T-helper 17 cell (primary cell): ENCODE measurements at places on chromosomes 3 and 15.

DNA sequence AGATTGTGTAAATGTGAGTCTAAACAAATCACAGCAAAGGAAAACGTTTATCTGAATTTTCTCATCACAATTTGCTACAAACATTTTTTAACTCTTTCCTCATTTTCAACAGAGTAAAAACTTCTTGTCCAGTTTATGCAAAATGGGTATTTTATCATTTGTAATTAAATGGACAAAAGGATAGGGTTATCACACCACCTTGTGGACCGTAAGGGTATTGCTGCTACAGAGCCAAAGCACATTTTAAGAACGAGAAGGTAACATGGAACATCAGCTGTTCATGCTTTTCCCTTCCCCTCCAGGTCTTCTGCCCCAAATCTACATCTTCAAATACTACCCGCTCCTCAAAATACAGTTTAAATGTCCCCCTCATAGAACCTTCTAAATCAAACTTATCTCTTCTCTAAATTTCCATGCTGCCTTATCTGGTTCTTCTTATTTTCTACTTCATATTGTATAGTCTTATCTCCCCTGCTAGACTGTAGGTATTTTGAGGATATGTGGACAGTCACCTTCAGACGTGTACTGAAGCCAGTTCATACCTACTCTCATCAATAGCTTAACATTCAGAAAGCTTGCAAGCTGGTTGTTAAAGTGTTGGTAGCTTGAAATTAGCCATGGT lies 12.8 kb upstream of the SETMAR start:
- no peak for DNase-seq

DNA sequence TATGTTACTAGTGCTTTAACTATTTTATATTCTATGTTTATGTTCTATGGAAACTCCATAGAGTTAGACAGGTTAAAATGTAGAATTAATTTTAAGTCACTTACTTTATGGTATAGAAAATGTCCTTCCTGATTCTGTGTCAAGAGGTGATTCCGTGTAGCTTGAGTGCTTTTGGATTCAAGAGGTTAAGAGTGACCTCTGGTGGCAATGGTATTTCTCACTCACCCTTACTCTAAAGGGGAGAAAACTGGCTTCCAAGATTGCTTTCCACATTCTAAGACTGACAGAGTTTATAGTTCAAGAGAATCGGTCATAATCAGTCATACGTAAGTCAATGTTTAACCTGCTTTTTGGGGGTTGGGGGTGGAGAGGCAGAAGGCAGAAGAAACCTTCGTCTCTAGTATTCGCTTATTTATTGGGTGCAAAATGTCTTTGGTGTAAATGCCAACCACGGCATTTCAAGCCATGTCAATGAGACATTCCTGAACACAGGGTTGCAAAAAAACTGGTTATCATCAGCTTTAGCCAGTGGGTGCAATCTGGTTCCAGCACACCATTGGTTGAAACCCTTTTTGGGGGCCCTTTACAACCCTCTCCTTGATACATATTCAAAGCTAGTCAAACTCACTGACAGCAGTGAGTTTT lies 92.0 kb upstream of the VGLL3 start:
- DNase-seq = no peak

GRCh38 chr3:183427876-183428446 lies 458 bp downstream of the MCF2L2 start:
- peak; percentile 43 for DNase-seq

GRCh38 chr15:89806559-89807550 lies 7.8 kb downstream of the ANPEP start:
- no peak for DNase-seq

DNA sequence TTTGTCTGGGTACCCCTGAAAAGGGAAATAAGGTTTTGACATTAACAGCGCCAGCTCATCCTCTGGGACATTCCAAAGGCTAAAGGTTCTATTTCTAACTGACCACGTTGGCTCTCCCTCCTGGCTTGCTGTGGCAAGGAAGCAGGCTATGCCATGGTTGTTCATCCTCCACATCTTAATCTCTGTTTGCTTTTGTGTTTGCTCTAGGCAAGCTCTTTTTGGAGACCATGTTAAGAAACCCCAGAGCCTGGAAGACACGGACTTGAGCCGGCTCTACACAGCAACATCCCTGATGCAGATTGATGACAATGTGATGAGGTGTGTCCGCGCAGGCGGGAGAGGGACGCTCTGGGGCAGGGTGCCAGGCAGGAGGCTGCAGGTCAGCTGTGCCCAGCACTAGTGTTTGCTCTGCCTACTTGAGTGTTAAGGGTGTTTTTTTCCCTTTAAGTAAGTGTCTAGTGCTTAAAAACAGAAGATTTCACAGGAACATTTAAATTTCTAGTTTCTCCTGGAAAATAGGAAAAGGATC lies 33.3 kb downstream of the RLBP1 start:
- no peak for DNase-seq

- no peak for DNase-seq
Measured at GRCh38 chr15:61748529-61748928, 311.7 kb downstream of the VPS13C start.

DNA sequence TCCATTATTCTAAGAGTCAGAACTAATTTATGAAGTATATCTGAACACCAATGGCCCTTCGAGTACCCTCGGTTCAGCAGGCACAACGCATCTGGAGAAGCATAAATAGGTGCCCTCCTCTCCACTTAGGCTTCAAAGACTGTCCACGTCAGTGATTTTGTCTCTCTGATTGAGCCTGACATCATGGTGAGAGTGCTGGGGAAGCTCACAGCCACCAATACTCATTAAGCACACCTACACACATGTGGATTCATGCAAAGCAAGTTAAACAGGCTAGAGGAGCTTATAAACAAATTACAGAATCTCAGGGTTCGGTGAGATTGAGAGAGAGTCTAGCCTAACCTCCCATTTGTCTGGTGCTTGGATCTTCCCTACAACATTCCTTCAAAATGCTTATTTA lies 3.6 kb downstream of the CLDN1 start:
- DNase-seq = no peak

GRCh38 chr15:31740203-31740602 lies 290.1 kb upstream of the CHRNA7 start:
- DNase-seq = no peak

DNA sequence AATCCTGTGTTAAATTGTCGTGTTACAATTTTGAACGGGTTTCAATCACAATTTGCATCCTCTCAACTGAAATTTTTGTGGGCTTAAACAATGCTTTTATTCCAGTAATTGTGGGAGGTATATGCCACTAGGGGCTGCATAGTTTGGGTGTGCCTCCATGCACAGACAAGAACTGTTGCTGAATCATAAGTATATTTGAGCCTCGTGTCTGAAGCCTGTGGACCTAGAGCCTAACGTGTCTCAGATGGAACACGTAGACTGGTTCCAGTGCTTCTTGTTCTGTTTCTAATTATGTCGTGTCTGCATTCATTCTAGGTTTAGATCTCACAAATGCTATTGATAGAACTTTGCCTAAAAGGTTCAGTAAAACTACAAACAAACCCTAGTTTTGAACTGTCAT lies 363.4 kb downstream of the RBMS3 start:
- DNase-seq = no peak

DNA sequence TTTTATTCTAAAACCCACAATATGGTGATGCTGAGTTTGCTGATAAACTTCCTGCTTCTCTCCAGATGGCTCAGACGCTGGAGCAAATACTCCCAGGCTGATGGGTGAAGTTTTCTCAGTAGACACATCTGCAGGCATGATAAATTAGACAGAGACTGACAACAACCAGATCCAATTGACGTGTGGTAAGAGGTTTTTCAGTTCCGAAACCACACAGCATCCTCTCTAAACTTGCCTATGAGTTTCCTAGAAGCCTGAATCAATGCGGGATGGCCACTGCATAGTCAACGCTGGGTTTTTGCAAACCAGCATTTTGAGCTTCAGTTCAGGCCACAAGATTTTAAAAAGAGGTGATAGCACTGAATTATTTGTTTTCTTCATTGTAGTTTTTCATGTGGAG lies 360.3 kb upstream of the ARRDC4 start:
- DNase-seq = no peak

- no peak for DNase-seq
Measured at GRCh38 chr15:83323296-83323711, 38.8 kb upstream of the BNC1 start.

- DNase-seq = no peak
Measured at GRCh38 chr15:57320631-57321220, 55.6 kb upstream of the CGNL1 start.
